ENCODE measurements at places on chromosomes 13 and 19.

- DNase-seq: no peak
Observed at GRCh38 chr19:46303691-46304397, 7.0 kb downstream of the HIF3A start.

DNA sequence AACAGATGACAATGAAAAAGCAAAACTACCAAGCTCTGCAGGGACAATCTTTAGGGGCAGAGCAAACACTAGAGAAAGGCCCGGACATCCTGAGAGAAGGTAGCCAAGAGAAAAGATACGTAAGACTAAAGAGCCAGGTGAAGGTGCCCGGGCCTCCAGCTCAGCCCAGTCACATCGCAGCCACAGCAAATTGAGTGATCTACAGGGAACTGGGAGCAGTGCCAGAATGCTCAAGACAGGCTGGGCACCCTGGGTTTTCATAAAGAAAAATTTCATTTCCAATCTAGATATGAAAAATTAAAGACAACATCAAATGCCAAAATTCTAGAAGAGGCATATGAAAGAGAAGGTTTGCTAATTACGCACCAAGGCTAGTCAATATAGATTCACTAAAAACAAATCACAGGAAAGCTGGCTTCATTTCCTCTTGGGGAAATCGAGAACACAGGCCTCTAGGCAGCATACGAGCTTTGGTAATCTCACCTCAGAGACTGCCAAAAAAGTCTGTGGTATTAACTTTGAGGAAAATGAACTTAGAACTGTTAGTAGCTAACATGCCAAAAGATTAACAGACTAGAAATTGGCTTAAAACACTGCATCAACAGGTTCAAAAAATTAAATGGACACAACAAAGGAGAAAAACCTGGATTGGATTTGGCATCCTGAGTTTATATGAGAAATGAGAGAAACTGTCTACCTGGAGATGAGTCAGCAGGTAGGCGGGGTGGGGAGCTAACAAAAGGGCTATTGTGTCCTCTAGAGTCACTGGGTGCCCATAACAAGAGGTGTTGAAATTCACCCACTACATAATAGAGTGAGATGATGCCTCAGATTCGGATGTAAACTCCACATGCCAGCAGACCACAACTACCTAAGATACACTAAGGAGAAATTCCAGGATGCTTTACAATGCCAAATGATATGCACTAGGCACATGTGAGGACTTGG lies 6.6 kb downstream of the ANKRD10 start:
- DNase-seq: no peak

- DNase-seq: no peak
Observed at GRCh38 chr13:114259374-114259773, 22.0 kb upstream of the UPF3A start.

DNA sequence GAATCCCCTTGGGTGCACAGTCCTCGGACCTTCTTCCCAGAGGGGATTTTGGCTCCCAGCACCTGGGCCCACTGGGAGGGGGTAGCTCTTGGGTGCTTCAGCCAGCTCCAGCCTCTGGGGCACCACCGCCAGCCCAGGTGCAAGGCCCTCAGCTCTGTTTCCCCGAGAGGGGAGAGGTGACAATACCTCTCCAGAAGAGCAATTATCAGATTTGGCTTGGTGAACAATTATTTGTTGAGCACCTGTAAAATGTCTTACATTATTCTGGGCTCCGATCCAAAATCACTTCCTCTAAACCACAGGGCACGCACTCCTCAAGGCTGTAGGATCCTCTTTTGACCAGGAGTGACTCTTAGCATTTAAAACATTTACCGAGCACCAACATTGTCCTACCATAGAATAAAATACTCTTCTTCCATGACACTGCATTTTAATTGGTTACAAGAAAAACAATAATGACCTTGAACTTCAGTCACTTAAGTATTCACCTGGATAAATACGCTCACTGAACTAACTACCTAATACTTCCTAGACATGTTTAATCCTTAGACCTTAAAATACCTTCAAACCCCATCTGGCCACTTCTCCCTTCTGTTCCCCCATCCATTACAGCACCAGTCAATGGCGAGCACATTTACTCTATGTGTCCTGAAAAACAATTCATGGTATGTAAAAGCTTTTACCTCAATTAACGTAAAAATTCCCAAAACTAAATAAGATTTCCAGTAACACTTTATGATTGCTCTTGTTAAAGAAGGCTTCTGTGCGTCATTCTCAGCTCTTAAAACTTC lies 54.8 kb downstream of the ABCC4 start:
- no peak for DNase-seq

- no peak for DNase-seq
Observed at GRCh38 chr13:82912564-82912963, 969.7 kb downstream of the SLITRK1 start.

DNA sequence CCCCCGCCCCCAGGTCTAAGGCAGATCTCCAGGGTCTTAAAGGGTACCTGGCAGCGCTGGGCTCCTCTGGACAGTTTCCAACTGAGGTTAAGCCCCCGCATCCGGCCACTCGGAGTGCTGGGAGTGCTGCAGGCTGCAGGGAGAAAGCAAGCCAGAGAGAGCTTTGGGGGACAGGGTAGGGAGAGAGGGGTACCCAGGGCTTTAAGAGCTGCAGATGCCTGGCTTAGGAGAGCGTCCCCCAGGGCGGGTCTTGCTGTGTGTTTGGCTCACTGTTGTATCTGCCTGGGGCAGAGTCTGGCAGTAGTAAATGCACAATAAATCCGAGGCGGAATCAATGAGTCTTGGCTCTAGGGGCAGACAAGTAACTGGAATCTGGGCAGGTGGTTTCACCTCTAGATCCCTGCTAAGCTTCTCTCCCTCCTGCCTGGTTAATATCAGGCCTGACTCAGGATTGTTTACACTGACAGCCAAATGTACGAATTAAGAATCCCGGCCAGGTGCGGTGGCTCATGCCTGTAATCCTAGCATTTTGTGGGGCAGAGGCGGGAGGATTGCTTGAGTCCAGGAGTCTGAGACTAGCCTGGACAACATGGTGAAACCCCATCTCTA lies 798 bp upstream of the COX6B2 start:
- DNase-seq: no peak

DNA sequence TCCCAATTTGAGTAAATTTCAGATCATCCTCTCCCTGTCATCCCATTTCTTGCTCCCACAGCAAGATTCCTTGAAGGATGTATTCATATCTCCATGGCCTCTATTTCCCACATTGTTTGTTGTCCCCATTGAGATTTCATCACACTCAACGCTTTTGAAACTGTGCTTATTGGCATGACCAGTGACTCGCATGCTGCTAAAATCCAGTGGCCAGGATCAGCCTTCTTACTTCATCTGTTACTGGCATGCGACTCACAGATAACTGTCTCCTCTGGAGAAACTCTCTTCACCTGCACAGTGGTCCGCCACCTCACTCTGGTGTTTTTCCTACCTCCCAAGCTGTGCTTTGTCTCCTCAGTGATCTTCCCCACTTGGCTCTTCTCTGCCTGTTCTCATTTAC lies 95.8 kb downstream of the WASF3 start:
- DNase-seq: no peak

- DNase-seq: no peak
Observed at GRCh38 chr13:113084943-113085540, 20.5 kb upstream of the F7 start.

DNA sequence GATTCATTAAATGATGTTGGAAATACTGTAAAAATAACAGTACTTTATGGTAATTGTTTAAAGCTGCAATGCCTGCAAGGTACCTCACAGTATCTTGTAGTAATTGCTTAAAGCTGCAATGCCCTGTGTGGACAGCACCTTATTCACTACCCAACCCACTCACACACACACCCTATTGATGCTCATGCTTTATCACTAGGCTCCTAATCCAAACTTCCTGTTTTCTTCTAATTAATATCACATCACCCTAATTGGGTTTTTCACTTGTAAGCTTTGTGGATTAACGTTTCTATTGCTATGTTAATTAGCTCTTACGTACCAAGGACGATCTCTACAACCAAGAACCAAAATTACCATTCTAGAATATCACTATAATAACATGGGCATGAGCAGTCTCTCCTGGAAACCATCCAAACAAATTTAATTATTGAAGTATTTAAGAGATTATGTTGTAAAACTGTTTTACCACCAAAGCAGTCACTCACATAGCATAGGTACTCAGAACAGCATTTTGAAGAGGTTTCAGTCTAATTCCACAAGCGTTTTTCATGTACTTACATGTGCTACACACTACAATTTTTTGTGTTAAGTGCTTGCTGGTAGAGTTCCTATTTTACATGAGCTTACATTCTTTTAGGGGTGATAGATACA lies 303.8 kb downstream of the PCDH9 start:
- no peak for DNase-seq

DNA sequence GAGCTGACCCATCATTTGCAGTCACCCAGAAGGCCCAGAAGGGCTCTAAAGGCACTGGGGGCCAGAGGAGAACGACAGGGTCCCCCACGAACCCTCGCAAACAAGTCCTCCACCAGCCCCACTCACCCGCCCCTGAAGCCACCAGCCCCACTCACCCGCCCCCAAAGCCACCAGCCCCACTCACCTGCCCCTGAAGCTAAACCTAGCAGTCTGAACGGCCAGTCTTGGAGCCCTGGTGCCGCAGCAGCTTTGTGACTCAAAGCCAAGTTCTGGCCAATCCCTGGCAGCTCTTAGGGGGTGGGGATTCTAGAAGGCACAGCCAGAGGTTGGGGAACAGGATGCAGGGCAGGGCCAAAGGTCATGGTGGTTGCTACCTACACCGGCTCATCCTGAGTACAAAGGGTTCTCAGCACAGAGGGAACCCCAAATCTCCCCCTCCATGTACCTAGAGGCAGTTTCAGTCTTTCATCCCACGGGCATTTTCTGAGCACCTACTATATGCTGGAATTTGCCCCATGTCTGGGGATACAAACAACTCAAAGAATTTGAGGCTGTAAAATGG lies at the start of gene IQCN:
Gene IQCN, minus strand, starts transcription at position 234 of the 562 bp plus-strand sequence. CDS start 4,974 bp downstream, outside the sequence.
- no peak for DNase-seq

DNA sequence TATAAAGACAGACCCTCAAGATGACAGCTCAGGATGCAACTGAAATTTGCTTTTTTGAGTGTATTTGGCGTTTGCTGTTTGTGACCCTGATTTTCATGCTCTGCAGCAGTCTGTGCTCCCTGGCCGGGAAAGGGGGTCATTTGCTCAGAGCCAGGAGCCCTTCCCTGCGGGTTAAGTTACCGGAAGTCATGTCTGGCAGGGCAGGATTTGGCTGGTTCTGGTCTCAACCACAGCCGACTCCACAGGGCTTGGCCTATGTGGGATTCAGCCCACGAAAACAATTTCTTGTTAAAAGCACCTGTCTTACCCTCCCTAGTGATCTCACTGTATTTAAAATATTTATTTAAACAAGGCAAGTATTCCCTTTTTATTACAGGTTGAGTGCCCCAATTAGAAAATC lies 22.6 kb downstream of the MCF2L start:
- no peak for DNase-seq

GRCh38 chr13:51068501-51068900 lies 42.6 kb downstream of the C13orf42 start:
- DNase-seq: no peak

GRCh38 chr19:48292798-48293197 lies 22.9 kb downstream of the ZNF114 start:
- no peak for DNase-seq

DNA sequence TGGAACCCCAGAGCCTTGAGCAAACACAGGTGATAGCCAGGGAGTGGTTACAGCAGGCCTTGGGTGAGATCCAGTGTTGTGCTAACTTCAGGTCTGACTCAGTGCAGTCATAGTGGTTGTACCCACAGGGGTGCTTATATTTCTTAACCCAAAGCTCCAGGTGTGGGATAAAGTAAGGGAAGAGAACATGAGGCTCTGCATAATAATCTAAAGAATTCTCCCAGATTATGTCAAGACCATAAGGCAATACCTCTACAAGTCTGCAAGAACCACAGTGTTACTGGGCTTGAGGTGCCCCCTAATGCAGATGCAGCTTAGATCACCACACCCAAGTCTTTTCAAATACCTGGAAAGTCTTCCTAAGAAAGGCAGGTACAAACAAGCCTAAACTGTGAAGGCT lies 485.4 kb downstream of the RFC3 start:
- DNase-seq: no peak

DNA sequence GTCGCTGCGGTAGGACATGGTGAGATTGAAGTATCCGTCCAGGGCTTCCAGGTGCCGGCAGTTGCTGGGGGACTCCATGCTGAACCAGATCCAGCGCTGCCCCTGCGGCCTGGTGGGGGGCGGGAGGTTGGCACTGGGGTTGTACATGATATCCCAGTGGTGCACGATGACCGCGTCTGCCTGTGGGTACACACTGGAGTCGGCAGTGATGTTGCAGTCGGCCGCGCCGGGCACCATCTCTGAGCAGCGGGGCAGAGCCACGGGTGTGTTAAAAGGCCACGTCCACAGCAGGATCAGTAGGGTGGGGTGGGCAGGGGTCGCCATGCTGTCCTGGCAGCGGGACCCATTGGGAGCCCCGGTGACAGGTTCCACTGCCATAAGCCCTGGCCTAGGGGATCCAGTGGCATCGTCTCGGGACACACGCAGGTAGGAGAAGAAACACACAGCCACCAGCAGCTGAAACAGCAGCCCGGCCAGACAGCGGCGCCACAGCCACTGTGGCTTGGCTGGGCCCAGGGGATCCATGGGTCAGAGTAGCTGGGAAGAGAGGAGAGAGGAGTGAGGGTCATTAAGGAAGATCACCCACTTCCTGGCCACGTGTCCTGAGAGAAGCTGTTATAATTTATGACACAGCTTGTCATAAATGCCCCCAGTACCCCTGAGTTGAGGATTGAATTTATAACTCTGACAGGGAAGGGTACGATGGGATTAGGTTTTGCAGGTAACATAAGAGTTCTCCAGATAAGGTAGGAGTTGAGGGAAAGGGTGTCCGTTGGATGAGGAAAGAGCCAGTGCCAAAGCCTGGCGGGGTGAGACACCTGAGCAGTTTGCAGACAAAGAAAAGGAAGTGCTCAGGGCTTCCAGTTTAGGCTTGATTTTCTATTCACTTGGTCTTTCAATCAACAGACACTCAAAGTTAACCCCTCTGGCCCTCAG lies 2.9 kb downstream of the FUT5 start:
- no peak for DNase-seq

DNA sequence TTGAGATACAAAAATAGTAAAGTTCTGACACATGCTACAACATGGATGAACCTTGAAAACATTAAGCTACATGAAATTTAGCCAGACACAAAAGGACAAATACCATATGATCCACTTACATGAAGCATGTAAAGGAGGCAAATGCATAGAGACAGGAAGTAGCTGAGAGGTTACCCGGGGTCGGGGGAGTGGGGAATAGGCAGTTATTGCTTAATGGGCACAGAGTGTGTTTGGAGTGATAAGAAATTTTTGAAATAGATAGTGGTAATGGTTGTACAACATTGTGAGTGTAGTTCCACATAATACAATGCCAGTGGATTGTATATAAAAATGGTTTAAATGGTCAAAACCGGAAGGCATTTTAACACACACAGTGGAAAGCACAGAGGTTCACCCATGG lies 4.3 kb downstream of the N4BP2L1 start:
- DNase-seq: no peak

Measured in glomerular endothelial cell (primary cell).